Stimulated activated CD8-positive, alpha-beta memory T cell treated with anti-CD3 and anti-CD28 coated beads, Interleukin-7, amount 100 ng/mL, for 48 hours (primary cell): ENCODE measurements at places on chromosomes 1 and 21.

GRCh38 chr1:111449703-111450017 is 396 bp downstream of the ATP5PB start:
- no peak for DNase-seq

DNA sequence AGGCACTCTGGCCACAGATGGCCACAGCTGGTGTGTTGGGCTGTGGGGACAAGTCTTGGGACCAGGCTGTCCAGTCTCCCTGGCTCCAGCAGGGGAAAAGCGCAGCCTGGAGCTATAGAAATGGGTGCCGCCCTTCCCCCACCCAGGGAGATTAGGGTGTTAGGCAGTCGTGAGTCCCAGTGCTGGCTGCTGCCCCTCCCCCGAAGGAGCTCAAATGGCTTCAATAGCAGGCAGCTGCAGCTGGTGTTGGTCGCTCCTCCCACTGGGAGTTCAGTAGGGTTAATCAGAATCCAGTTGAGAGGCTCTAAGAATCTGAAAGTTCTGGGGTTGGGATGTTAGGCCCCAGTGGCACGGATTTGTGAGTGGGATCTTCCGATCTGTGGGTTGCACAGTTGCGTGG is 595.6 kb upstream of the PKN2 start:
- DNase-seq: no peak

DNA sequence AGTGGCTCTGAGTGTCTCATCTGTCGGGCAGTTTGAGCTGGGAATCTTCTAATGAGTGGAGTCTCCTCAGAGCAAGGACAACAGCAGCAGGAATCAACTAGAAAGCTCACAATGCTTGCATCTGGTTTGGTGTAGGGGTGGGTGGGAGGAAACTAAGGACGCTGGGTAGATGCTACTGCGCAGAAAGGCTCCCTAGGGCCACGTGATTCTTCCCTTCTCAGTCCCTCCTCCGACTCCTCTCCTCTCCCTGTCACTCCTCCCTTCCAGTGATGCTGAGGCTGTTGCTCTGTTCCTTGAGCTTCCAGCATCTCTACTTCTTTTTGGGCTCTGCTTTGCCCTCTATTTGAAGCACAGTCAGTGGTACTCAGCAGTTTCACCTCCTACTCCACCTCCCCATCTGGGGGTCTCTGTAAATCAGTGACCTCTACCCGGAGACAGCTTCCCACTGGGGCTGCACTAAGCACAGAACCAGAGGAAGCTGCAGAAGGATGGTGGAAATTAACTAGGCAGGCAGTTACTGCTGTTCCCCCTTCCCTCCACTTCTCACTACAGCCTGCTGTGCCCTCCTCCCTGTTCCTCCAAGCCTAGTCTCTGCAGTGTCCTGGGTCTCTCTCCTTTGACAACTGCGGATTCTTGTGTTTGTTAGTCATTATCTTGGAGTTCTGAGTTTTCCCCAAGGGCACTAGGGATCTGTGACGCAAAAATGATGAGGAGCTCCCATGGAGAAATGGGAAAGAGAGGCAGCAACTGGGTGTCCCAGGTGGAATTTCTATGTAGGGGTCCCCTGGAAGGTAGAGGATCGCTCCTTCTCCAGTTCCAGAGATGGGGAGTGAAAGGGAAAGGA is 5.8 kb downstream of the LINGO4 start:
- DNase-seq: no peak

GRCh38 chr21:41357546-41357945 is 4.3 kb upstream of the MX2 start:
- no peak for DNase-seq

- DNase-seq: no peak
Observed at GRCh38 chr1:230124186-230125128, 57.4 kb downstream of the GALNT2 start.

- no peak for DNase-seq
Observed at GRCh38 chr1:238252033-238252802, 361.5 kb upstream of the ZP4 start.

DNA sequence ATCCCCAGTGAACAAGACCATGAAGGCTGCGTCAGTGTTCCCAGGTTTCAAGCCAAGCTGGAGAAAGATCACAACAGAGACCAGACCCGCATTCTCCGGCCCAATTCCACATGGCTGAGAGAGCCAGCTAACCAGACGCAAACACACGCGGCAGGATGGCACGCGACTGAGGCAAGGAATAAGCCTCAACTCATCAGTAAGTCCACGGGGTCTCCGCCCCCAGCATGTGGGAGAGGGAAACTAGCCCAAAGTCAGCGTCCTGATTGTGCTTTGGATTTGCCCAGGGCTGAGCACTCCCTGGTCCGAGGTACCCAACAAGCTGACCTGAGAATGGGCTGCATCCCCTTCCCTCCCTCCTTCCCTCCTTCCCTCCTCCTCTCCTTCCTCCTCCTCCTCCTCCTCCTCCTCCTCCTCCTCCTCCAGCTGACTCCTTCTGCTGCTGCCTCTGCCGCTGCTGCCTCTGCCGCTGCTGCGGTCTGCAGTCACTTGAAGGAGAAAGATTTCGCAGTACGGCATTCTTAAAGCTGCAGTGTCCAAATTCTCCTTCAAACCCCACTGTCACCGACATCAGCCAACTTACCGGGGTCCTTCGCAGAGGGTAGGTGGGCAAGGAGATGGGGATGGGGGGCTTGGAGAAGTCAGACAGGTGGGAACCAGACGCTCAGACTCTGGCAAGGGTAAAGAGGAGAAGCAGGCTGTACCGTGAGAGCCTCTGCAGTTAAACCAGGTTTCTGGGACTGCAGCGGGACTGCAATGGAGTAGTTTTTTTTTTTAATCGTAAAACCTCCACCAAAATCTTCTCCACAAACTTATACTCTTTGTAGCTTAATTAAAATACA is 33.0 kb upstream of the H6PD start:
- no peak for DNase-seq

GRCh38 chr21:26041431-26042180 is 129.0 kb downstream of the APP start:
- no peak for DNase-seq

DNA sequence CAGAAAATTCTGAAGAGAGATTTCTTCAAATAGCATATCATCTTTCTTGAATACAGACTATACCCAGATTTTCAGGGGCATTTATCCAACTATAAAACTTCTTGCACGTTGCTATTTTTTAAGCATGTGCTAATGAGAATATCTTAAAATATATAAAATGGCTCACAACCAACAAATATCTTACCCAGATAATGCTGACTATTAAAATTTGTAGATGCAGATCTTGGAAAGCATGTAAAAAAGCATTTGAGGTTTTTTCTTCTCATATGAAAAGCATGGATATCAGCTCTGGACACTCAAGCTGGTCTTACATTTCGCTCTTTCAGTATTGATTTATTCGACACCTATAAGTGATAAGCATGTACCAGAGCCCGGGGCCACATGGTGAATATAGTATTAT is 1187.7 kb upstream of the ADGRL4 start:
- no peak for DNase-seq

GRCh38 chr1:17272646-17273045 is 23.7 kb downstream of the PADI3 start:
- no peak for DNase-seq

- no peak for DNase-seq
Observed at GRCh38 chr1:167617153-167618147, 12.6 kb upstream of the RCSD1 start.

- no peak for DNase-seq
Observed at GRCh38 chr1:25145775-25146393, 86.4 kb downstream of the SYF2 start.

DNA sequence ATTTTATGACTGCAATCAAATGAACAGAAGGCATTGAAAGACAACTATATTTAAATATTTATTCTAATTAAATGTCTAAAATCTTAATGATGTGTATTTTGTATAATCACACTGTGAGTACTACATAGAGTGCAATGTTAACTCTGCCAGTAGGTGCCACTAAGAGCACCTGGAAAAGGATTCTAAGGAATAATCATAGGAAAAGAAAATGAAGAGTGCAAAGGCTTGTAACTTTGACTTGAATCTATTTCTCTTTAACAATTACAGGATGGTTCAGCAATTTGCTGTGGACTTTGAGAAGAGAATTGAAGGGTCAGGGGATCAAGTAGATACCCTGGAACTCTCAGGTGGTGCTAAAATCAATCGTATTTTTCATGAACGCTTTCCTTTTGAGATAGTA is 200.4 kb downstream of the DNM3 start:
- DNase-seq: no peak

DNA sequence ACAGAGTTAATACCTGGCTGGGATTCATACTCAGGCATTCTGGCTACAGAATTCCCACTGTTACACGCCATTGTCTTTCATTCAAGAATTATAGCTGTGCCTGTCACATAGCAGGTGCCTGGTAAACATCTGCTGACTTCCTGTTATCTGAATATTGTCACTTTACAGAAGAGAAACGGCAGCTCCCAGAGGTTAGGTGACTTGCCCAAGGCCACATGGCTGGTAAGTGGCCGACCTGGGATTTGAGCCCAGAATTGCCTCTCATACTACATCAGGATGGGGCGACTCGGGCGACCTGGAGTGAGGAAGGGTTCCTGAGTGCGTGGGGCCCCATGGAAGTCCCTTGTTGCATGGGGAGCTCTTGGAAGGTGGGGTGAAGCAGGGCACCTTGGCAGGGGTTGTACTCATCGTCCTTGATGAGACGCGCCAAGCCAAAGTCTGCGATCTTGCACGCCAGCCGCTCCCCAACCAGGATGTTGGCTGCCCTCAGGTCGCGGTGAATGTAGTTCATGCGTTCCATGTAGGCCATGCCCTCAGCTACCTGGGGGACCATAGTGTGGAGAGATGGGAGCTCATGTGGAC is 10.2 kb upstream of the AHDC1 start:
- no peak for DNase-seq
